Stimulated activated CD4-positive, alpha-beta T cell treated with anti-CD3 and anti-CD28 coated beads, Interleukin-2, amount 100 ng/mL, for 48 hours (primary cell): ENCODE measurements at places on chromosomes 13 and 19.
A peak's percentile ranks its signal among the peaks of the same experiment; 100 is the strongest.

- no peak for DNase-seq
Observed at GRCh38 chr19:43596842-43597461, 557 bp downstream of the ZNF576 start.

DNA sequence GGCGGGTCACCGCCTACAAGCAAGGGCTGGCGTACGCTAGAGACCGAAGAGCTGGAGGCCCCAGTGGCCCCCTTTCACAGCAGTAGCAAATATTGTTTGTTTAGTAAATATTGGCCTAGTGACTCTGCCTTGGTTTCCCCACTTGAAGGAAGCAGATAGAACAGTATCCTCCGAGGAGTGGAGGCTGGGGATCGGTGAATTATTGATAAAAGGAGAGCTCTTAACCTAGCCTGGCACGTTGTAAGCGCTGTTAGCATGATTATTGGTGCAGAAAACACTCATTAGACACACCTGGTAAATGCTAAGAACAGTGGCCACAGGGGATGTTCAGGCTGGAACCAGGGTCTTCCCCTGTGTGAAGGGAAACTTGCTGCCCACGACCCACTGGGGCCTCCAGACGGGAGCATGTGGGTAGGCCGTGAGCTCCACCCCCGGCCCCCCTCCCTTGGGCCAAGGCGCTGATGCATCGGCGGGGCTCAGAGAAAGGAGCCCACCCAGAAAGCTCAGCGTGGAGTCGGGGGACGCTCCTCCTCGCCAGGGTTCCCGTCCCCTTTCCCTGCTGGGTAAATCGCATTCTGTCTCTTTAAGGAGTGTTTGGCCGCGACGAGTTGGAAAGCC lies 2.3 kb downstream of the IER2 start:
- peak; percentile 55 for DNase-seq

DNA sequence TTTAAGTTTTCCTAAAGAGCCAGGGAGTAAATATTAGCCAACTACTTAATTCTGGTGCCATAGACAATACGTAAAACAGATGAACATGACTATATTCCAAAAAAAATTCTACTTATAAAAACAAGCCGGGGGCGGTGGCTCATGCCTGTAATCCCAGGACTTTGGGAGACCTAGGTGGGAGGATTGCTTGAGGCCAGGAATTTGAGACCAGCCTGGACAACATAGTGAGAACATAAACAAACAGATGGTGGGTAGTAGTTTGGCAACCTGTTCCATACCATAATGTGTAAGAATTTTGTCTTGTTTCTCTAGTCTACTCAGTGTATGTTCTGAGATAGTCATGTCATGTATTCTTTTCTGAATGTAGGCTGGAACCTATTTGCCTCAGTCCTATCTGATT lies 25.4 kb downstream of the ITM2B start:
- DNase-seq = no peak

DNA sequence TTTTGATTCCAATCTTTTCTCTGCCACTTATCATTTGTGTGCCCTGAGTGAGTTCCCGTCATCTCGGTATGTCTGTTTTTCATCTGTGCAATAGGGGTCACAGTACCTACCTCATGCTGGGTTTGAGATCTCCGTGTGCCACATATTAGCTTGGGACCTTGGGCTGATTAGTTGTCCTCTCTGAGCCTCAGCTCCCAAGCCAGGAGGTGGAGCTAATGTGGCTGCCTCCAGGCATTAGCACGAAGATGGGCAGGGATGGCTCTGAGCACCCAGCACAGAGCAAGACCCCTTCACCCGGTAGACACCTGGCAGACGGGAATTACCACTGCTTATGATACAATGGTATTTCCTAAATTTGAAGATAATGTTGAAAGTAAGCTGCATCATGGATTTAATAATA lies 35.8 kb upstream of the XPO4 start:
- DNase-seq = no peak

- DNase-seq = no peak
Observed at GRCh38 chr13:99862244-99862643, 109.3 kb downstream of the ZIC5 start.

GRCh38 chr19:30778961-30779715 lies 407.0 kb downstream of the ZNF536 start:
- no peak for DNase-seq

GRCh38 chr13:38496917-38497316 lies 147.3 kb downstream of the UFM1 start:
- no peak for DNase-seq

DNA sequence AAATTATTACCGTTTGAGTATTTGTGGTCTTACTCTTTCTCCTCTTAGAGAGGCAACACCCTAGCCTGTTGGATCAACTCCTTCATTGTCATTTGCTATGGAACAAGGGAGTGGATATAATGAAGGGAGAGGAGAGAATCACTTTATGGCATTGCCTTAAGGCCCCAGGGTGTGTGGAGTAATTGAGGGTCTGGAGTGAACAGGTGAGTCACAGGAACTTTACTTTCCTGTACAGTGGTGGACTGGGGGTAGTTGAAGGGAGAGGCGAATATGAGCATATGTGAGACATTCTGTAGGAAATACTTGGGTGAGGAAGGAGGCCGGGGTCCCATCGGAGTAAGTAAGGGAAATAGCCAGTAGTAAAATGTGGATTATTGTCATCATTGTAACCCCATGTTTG lies 17.0 kb downstream of the DGKH start:
- no peak for DNase-seq

GRCh38 chr13:30808600-30808999 lies 73.3 kb downstream of the ALOX5AP start:
- DNase-seq = no peak

- DNase-seq = no peak
Observed at GRCh38 chr13:59094181-59094580, 1069.5 kb downstream of the DIAPH3 start.

DNA sequence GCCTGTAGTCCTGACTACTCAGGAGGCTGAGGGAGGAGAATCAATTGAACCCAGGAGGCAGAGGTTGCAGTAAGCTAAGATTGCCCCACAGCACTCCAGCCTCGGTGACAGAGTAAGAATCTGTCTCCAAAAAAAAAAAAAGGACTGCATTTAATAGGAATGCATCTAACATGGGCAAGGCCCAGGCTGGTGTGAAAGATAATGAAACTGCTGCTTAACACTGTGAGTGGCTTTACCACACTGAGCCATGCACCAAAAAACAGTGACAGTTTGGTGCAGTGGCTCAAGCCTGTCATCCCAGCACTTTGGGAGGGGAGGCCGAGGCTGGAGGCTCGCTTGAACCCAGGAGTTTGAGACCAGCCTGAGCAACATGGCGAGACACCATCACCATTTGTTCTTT lies 8.6 kb downstream of the GTF2F1 start:
- DNase-seq = no peak

GRCh38 chr19:1450735-1451731 lies 1.1 kb downstream of the APC2 start:
- DNase-seq = no peak

GRCh38 chr13:31629085-31629780 lies 110.1 kb upstream of the RXFP2 start:
- no peak for DNase-seq
